ENCODE measurements at places on chromosomes 2 and 18. TPM values are rescaled to one million over a fixed set of nuclear protein-coding genes. Genes with fewer than 3 reads are reported as not detected.

Gene RTP5
- not detected for total RNA-seq

Gene SGPP2
- total RNA-seq, result 0.05 TPM

Gene SLC5A7
- total RNA-seq, result not detected

Gene C2orf80
- not detected for total RNA-seq

Gene CIB4
- not detected for total RNA-seq

Gene IL1RN
- not detected for total RNA-seq

Gene CRYBA2
- not detected for total RNA-seq

Gene SGO2
- total RNA-seq, result 17.3 TPM

Gene AQP4
- total RNA-seq, result not detected

Gene CD8B2
- total RNA-seq, result 0.10 TPM

Gene PJVK
- total RNA-seq, result not detected

Gene COL3A1
- total RNA-seq, result 103 TPM

Gene TMEM178A
- total RNA-seq, result 3.9 TPM

Gene DNAH6
- not detected for total RNA-seq

Gene ADD2
- 9.5 TPM for total RNA-seq

Gene COL4A4
- 0.89 TPM for total RNA-seq

Gene C2orf92
- not detected for total RNA-seq

Gene PRSS56
- total RNA-seq, result not detected

Gene ELOA2
- total RNA-seq, result not detected

Data from M059J (cell line).